A549 treated with GW870086 at 1 μM for 4 hours (cell line): ENCODE measurements at places on chromosomes 11 and 22. TPM values are rescaled to one million over a fixed set of nuclear protein-coding genes. Genes with fewer than 3 reads are reported as not detected.

The MFRP gene
- not detected in 5 replicates for total RNA-seq

The DGAT2 gene
- total RNA-seq = 1.4 to 2.2 TPM (median 1.7 TPM) in 5 replicates

The MCHR1 gene
- total RNA-seq = not detected in 5 replicates

The OR8H3 gene
- total RNA-seq = not detected in 5 replicates

The OR56A1 gene
- total RNA-seq = not detected in 5 replicates

The SLC17A6 gene
- total RNA-seq = not detected in 5 replicates

The SPDYC gene
- total RNA-seq = not detected in 5 replicates

The SLC43A3 gene
- total RNA-seq = 0.26 to 1.3 TPM (median 0.53 TPM) in 5 replicates

The SMTNL1 gene
- total RNA-seq = not detected in 5 replicates

The YPEL1 gene
- total RNA-seq = 0.16 to 0.54 TPM (median 0.30 TPM) in 5 replicates

The MAJIN gene
- total RNA-seq = not detected in 5 replicates

The ZFP91 gene
- total RNA-seq = 31.0 to 43.3 TPM (median 39.4 TPM) in 5 replicates

The OR5A1 gene
- total RNA-seq = not detected in 5 replicates

The IL17REL gene
- 0.05 to 0.08 TPM in 2 of 5 replicates, not detected in the others for total RNA-seq

The C11orf16 gene
- not detected in 5 replicates for total RNA-seq

The TNNI2 gene
- 0.39 TPM in 1 of 5 replicates, not detected in the others for total RNA-seq

The APOL4 gene
- 0.10 TPM in 1 of 5 replicates, not detected in the others for total RNA-seq

The IL18 gene
- total RNA-seq = 92.0 to 107 TPM (median 99.7 TPM) in 5 replicates

The OR10D3 gene
- total RNA-seq = not detected in 5 replicates

The GAL3ST3 gene
- not detected in 5 replicates for total RNA-seq

The UBQLNL gene
- not detected in 5 replicates for total RNA-seq

The GRIK4 gene
- not detected in 5 replicates for total RNA-seq

The PAMR1 gene
- not detected in 5 replicates for total RNA-seq

The MMP12 gene
- 0.07 to 0.09 TPM in 2 of 5 replicates, not detected in the others for total RNA-seq

The PICK1 gene
- total RNA-seq = 9.8 to 12.5 TPM (median 11.3 TPM) in 5 replicates

The CABP4 gene
- total RNA-seq = not detected in 5 replicates

The FAM168A gene
- 10.4 to 15.6 TPM (median 13.0 TPM) in 5 replicates for total RNA-seq

The OR10V1 gene
- total RNA-seq = not detected in 5 replicates

The PKP3 gene
- total RNA-seq = 29.9 to 39.9 TPM (median 38.6 TPM) in 5 replicates

The DMC1 gene
- 2.3 to 6.8 TPM (median 3.6 TPM) in 5 replicates for total RNA-seq

The SYT9 gene
- total RNA-seq = 0.15 to 0.26 TPM (median 0.16 TPM) in 5 replicates

The ADORA2A gene
- 0.48 to 1.1 TPM (median 0.84 TPM) in 5 replicates for total RNA-seq

The GPR152 gene
- total RNA-seq = 0.08 TPM in 1 of 5 replicates, not detected in the others

The NRIP3 gene
- 0.63 to 1.1 TPM (median 0.92 TPM) in 5 replicates for total RNA-seq

The POU2AF2 gene
- not detected in 5 replicates for total RNA-seq

The CRYBA4 gene
- total RNA-seq = not detected in 5 replicates

The SOX10 gene
- not detected in 5 replicates for total RNA-seq

The PGA5 gene
- total RNA-seq = not detected in 5 replicates

The VSIG10L2 gene
- total RNA-seq = 0.12 TPM in 1 of 5 replicates, not detected in the others

The PARVG gene
- not detected in 5 replicates for total RNA-seq

The KRTAP5-1 gene
- not detected in 5 replicates for total RNA-seq

The MLC1 gene
- not detected in 5 replicates for total RNA-seq

The OR4A16 gene
- total RNA-seq = not detected in 5 replicates

The FOSL1 gene
- 125 to 190 TPM (median 143 TPM) in 5 replicates for total RNA-seq

The OR8G1 gene
- not detected in 5 replicates for total RNA-seq

The SCN3B gene
- 0.10 to 0.22 TPM (median 0.13 TPM) in 5 replicates for total RNA-seq

The RASD2 gene
- 0.80 to 1.1 TPM (median 0.95 TPM) in 5 replicates for total RNA-seq

The CARD10 gene
- total RNA-seq = 30.4 to 40.6 TPM (median 38.7 TPM) in 5 replicates

The WNT7B gene
- total RNA-seq = 63.4 to 88.8 TPM (median 78.6 TPM) in 5 replicates

The HARBI1 gene
- total RNA-seq = 5.0 to 7.0 TPM (median 5.8 TPM) in 5 replicates

The CLTCL1 gene
- total RNA-seq = 3.6 to 5.4 TPM (median 4.8 TPM) in 5 replicates

The MIAT gene
- 0.22 to 0.32 TPM (median 0.23 TPM) in 5 replicates for total RNA-seq

The ZNF214 gene
- 0.45 to 1.2 TPM (median 0.87 TPM) in 5 replicates for total RNA-seq

The OR4A5 gene
- not detected in 5 replicates for total RNA-seq

The MS4A6E gene
- total RNA-seq = not detected in 5 replicates

The IGLL5 gene
- total RNA-seq = not detected in 5 replicates

The EXPH5 gene
- total RNA-seq = 0.02 to 0.05 TPM (median 0.03 TPM) in 4 of 5 replicates, not detected in the other
